Regular cardiac myocyte (primary cell): ENCODE measurements at places on chromosomes 5 and 9. TPM values are rescaled to one million over a fixed set of nuclear protein-coding genes. Genes with fewer than 3 reads are reported as not detected.

CDX1 gene
- total RNA-seq = 0.38 and 0.56 TPM in 2 replicates

SPTAN1 gene
- total RNA-seq = 225 and 309 TPM in 2 replicates

TMEM203 gene
- total RNA-seq = 36.9 and 42.9 TPM in 2 replicates

MSX2 gene
- total RNA-seq = 0.38 and 1.1 TPM in 2 replicates

TAF11L5 gene
- total RNA-seq = not detected in 2 replicates

GABRA1 gene
- not detected in 2 replicates for total RNA-seq

PAIP1 gene
- total RNA-seq = 76.1 and 82.2 TPM in 2 replicates

IL33 gene
- total RNA-seq = 189 and 383 TPM in 2 replicates

JAKMIP2 gene
- under 0.01 TPM in 2 replicates for total RNA-seq

NUTM2G gene
- total RNA-seq = not detected in 2 replicates

TOR4A gene
- total RNA-seq = 13.8 and 31.1 TPM in 2 replicates

FAXDC2 gene
- total RNA-seq = 0.77 and 7.9 TPM in 2 replicates

IFNA2 gene
- not detected in 2 replicates for total RNA-seq

UCK1 gene
- total RNA-seq = 12.7 and 19.4 TPM in 2 replicates

WWC1 gene
- total RNA-seq = 5.9 and 7.7 TPM in 2 replicates

FREM1 gene
- not detected in 2 replicates for total RNA-seq

NME5 gene
- 0.77 and 1.7 TPM in 2 replicates for total RNA-seq

PFN3 gene
- not detected in 2 replicates for total RNA-seq

GPSM1 gene
- total RNA-seq = 31.6 and 40.1 TPM in 2 replicates

SWI5 gene
- total RNA-seq = 20.9 and 41.6 TPM in 2 replicates

ACOT12 gene
- under 0.01 TPM in 2 replicates for total RNA-seq

CAST gene
- 155 and 181 TPM in 2 replicates for total RNA-seq

LECT2 gene
- total RNA-seq = not detected in 2 replicates

SMC2 gene
- 22.8 and 42.0 TPM in 2 replicates for total RNA-seq

SLC45A2 gene
- total RNA-seq = 0.28 TPM in 1 of 2 replicates, not detected in the other

SEMA6A gene
- 0.19 and 0.28 TPM in 2 replicates for total RNA-seq

DNM1 gene
- 0.38 and 3.1 TPM in 2 replicates for total RNA-seq

FCHO2 gene
- total RNA-seq = 10.0 and 24.0 TPM in 2 replicates

SMIM27 gene
- total RNA-seq = 2.5 and 7.0 TPM in 2 replicates
